ENCODE measurements at places on chromosomes 5 and 9. TPM values are rescaled to one million over a fixed set of nuclear protein-coding genes. Genes with fewer than 3 reads are reported as not detected.

DNA sequence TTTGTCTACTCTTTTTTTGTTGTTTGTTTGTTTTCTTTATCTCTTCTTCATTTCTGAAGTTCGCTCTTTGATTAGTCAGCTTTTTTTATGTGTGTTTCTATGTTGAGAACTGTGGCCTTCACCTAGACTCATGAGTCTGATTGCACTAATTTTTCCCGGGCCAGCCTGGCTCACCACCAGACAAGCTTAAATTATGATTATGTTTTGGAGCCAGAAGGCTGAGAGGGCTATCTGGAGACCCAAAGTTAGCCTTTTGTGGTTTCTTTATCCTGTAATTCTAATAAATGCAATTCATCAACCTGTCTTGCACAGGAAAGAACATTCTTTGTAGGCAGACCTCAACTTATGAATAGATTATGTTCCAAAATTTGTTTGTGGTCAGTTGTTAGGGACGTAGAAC lies 20.8 kb upstream of the ACTBL2 start:
- H3K27me3 ChIP-seq = peaks cover 19% of the 10 kb centered on the region
- no peak for DNase-seq
- H3K4me3 ChIP-seq = no peak overlapping the region
- H3K27ac ChIP-seq = no peak overlapping the region

IL13 gene
- not detected for total RNA-seq

DNA sequence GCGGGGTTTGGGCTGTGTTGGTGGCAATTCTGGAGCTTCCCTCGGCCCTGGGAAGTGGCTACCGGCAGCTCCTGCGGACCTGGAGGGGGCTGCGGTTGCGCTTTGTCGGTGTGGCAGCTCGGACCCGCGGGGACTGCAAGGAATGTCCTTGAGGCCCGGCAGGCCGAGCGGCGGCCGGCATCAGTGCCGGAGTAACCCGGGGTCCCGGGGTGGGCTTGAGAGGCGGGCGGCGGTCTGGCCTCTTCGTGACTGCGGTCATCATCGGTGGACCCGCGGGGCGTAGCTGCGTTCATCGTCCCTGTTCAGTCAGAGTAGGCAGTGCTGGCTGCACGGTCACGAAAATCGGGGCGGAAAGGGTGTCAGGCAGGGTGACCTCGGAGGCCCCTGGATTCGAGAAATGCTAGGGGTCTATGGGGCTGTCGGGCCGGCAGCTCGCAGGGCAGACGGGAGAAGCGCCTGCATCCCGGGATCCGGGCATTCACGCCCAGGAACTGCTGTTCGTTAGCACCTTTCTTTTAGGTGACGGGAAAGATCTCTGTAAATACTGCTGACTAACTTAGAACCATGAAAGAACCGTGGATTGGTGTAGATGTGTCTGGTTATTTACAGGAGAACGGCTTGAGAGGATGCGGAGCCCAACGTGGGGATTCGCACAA lies 474 bp downstream of the HMGCR start:
- peak overlapping the region; percentile 96 for H3K4me3 ChIP-seq
- H3K27ac ChIP-seq = peak overlapping the region; percentile 93
- no peaks in the 10 kb centered on the region for H3K27me3 ChIP-seq
- H3K4me1 ChIP-seq = peaks cover 2% of the 10 kb centered on the region
- no peak for DNase-seq

NMRK1 gene
- total RNA-seq = 29.0 TPM

DNA sequence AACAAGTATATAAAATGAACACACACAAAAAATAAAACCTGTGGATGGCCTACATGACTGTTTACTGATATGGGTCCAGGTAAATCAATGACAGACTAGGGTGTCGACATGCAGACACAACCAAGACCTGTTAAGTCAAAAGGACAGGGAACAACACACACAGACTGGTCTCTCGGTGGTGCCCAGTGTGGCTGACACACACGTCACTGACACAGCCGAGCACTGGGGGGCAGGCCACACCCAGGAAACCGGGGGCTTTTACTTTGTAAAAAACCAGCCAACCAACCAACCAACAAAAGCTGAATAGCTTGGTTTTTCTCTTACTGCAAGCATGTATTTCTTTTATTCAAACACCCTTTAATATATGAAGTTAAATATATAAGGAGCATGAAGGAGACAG lies 5.0 kb downstream of the FAM163B start:
- H3K27ac ChIP-seq = no peak overlapping the region
- H3K4me3 ChIP-seq = no peak overlapping the region
- no peaks in the 10 kb centered on the region for H3K4me1 ChIP-seq
- peaks cover 28% of the 10 kb centered on the region for H3K27me3 ChIP-seq
- no peak for DNase-seq
